ENCODE measurements at places on chromosomes 6 and 20.
A peak's percentile ranks its signal among the peaks of the same experiment; 100 is the strongest.

GRCh38 chr6:32173051-32173727 lies 2.7 kb downstream of the AGPAT1 start:
- no peak for DNase-seq

- DNase-seq = no peak
These were observed 251.8 kb upstream of the RUNX2 start for GRCh38 chr6:45076217-45076930.

- DNase-seq = peak; percentile 17
These were observed 548 bp downstream of the AGPAT4 start for GRCh38 chr6:161273274-161273751.

- no peak for DNase-seq
These were observed 13.7 kb downstream of the RBCK1 start for GRCh38 chr20:421685-422250.

DNA sequence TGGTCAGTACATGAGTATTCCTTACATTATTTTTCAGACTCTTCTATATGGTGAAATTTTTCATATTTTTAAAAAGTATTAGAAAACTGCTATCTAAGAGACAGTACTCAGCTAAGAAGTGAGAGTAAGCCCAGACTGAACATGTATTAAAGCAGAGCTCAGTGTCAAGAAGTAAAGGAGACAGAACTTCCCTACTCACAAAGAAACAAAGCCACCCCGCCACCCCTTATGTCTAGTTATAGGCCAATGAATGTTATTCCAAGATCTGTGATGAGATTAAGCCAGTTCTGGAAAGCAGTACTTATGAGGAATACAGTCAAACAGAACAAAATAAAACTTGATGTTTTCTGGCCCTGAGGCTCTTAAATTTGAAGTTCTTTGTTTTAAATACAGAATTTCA lies 114.5 kb downstream of the RNGTT start:
- no peak for DNase-seq

GRCh38 chr6:143127941-143128680 lies 67.4 kb downstream of the AIG1 start:
- no peak for DNase-seq

DNA sequence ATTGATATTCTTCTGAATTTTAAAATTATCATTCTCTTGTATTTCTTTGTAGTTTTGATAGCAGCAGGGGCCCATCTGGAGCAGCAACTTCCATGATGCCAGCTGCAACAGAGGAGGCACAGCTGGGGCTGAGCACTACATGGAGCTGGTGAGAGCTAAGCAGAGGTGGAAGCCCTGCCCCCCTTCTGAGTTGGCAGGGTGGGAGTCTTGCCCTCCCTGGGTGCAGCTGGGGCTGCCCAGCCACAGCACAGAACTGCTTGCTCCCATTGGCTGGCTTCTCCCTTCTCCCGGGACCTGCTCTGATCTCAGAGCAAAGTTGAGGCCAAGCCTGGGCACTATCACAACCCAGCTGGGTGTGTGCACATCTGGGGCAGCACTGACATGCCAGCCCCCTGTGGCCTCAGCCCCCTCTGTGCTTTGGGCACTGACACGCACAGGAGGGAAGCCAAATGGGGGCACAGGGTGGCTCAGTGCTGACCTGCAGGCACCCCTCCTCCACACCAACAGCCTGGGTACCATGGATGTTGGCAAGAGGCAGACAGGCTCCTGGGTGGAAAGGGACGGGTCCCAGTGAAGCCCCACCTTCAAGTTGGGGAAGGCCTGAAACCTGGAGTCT lies 69.1 kb upstream of the EYA4 start:
- DNase-seq = no peak

DNA sequence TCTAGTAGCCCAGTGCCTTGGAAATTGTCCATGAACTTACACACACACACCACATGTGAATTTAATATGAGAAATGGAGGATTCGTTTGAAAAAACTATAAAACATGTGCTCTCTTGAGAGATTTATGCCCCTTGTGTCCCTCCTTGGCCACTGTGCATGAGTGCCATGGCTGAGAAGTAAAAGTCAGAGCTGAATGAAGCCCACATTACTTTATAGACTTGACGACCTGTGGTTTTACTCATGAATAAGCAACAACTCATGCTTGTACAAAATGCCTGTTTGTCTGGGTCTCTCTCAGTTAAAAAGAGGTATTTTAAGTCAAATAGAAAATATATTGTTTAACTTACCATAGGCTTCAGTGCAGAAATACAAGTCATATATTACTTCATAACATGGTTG lies 102.7 kb downstream of the KCNQ5 start:
- DNase-seq = no peak

DNA sequence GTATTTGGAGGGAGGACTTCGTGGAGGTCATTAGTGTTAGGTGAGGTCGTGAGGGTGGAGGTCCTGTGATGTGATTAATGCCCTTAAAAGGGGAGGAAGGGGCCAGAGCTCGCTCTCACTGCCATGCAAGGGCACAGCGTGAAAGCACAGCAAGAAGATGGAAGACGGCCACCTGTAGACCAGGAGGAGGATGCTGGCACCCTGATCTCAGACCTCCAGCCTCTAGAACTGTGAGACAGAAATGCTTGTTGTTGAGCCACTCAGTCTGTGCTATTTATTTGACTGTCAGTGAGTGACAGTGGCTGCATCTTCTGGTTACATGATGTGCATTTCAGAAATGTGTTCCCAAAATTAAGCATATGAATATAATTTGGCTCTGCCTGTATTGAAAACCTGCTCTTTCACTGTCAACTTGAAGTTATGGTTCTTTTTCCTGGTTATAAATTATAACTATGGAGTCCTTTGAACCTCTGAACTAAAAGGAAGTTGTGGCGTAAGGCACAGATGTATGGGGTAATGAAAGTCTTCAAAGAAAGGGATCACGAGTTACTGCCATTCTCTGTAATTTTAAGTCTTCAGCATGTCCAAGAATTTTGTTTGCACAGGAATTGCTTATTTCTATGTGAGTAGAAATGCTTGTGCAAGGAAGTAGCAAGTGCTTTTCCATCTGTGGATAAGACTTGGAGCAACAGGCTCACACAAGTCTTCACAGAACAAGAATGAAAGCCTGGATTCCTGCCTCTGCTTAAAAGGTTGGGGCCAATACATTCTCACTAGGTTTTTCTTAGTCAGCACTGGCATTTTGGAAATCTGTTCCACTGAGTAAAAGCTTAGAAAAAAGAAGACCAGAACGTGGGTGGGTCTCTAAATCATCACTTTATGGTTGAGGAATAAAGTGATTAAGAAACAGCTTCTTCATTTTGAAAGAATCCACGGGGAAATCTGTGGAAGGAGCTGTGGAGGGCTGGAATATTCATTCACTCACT lies 10.3 kb downstream of the PPP1R14C start:
- DNase-seq = no peak

GRCh38 chr20:63738687-63739129 lies 868 bp upstream of the SLC2A4RG start:
- DNase-seq = no peak

- DNase-seq = no peak
These were observed 40.3 kb upstream of the PRND start for GRCh38 chr20:4681401-4681800.

- DNase-seq = no peak
These were observed 26.9 kb upstream of the MRPS18A start for GRCh38 chr6:43714311-43715055.

- DNase-seq = no peak
These were observed 280.0 kb upstream of the SPTLC3 start for GRCh38 chr20:12728782-12729181.

DNA sequence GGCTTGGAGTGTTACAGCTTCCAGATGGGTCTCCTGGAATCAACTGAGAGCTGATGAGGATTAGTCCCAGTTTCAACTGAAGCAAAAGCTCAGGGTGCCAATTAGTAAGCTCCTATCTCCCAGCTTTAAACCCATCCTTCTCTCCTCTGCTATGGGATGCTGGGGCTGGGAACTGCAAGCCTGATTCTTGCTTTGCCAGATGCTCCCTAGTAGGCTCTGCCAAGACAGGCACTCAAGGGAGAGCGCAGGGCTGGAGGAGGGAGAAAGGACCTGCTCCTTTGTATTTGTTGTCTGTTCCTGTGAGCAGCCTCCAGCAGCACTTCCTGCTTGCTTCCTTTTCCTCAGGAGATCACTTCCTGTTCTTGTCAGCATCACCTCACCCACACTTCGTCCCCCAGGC lies 309.7 kb downstream of the KIF16B start:
- no peak for DNase-seq

GRCh38 chr20:32462900-32463641 lies 104.9 kb downstream of the ASXL1 start:
- DNase-seq = no peak

- DNase-seq = no peak
These were observed 37.6 kb downstream of the ANKS1A start for GRCh38 chr6:34926655-34927054.

GRCh38 chr20:50014570-50015562 lies 32.1 kb downstream of the SNAI1 start:
- DNase-seq = no peak

DNA sequence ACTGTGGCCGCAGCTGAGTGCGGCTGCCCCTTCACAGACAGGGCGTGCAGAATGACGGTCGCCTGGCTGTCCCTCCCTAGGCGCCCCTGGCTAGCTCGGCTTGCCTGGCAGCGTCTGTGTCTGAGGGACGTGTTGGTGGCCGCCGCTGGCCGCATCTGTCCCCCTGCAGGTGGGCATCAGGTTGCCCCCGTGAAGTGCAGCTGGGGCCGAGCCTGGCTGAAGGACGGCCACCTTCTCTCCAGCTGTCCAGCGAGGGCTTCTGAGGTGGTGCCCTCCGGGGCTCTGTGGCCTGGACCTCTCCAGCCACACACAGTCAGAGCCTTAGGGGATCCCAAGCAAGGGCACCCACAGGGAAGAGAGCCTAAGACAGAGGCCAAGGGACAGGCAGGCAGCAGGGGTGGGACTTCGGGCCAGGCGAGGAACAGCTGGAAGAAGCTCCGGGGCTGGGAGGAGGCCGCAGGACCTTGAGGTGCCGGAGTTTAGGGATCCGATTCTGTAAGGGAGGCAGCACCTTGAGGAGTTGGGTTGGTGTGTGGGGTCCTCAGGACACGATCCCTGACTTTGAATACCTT lies 89.0 kb upstream of the EPB41L1 start:
- no peak for DNase-seq

GRCh38 chr6:39681674-39682121 lies 43.5 kb downstream of the KIF6 start:
- no peak for DNase-seq

- DNase-seq = no peak
These were observed 112.4 kb downstream of the SLX4IP start for GRCh38 chr20:10547276-10548114.

GRCh38 chr6:16635810-16636602 lies 125.3 kb downstream of the ATXN1 start:
- no peak for DNase-seq

GRCh38 chr6:147508866-147509608 lies 547 bp downstream of the SAMD5 start:
- DNase-seq = no peak

- DNase-seq = peak; percentile 79
These were observed at the start of gene UCKL1 for GRCh38 chr20:63955827-63956663. Gene UCKL1 (minus strand): TSS chr20:63956416. CDS start chr20:63956372, 44 bp downstream.

DNA sequence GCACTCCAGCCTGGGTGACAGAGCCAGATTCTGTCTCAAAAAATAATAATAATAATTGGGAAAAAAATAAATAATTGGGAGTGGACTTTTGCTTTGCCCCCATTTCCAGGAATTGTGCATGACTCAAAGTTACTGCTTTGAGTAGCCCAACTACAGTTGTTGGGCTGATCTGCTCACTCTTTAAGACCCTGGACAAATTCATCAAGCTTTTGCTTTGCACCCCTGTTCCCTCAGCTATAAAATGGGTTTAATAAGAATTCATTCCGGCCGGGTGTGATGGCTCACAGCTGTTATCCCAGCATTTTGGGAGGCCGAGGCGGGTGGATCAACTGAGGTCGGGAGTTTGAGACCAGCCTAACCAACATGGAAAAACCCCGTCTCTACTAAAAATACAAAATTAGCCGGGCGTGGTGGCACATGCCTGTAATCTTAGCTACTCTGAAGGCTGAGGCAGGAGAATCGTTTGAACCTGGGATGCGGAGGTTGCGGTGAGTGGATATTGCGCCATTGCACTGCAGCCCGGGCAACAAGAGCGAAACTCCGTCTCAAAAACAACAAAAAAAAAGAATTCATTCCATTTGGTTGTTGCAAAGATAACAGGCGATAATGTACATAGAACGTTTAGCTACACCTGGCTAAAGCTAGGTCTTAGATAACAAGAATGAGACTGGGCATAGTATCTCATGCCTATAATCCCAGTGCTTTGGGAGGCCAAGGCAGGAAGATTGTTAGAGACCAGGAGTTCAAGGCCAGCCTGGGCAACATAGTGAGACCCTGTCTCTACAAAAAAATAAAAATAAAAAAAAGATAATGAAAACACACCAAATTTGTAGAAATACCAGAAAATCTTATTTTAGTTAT lies 87.9 kb upstream of the ZNF217 start:
- no peak for DNase-seq

DNA sequence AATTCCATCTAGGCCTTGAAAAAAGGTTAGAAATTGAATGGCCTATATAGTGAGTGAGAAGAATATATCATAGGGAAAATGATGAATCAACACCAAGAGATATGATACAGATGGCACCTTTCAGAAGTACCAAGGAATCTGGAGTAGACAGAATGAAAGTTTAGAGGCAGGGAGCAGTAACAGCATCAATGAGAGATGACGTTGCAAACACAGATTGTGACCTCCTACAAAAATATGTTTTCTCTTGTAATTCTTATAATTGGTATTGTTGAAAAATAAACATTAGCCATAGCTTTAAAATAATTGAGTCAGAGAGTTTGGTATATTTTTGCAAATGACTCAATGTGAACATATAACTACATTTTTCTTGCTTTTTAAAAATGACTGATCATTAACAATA lies 1223.1 kb upstream of the GJE1 start:
- no peak for DNase-seq

DNA sequence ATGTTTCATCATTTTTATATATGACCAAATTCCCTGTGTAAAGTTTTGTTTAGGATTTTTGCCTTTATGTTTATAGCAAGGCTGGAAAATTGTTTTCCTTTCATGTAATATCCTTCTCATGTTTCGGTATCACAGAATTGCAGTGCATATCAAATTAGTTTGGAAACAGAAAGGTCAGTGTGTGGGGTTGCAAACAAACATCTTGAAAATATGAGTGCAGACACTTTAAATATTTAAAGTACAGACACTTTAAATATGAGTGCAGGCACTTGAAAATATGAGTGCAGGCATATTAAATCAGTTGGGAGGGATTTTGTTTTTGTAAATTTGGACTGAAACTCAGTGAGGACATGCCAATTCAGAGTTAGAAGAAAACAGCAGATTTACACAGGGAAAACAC lies 6.5 kb downstream of the SLPI start:
- no peak for DNase-seq

- DNase-seq = no peak
These were observed 201.3 kb upstream of the EXOC2 start for GRCh38 chr6:894274-894673.

- no peak for DNase-seq
These were observed 111.0 kb upstream of the FRMD1 start for GRCh38 chr6:168190014-168190405.

DNA sequence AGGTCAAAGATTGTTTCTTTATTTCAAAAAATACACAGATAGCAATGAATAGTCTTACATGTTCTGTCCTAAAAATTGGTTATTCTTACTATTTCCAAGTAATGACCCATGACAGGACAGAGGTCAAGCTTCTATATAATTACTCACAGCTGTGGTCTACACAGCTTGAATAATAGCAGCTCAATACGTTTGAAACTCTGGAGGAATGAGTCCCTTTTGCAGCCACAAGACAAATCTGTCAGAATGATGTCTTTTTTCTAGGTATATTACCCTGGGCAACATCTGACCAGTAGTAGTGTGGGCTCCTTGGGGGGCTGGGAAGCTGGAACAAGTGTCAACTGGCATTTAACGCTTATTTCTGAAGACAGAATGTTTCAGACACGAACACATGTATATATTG lies 84.9 kb upstream of the HTR1B start:
- DNase-seq = no peak

- no peak for DNase-seq
These were observed 52.4 kb downstream of the SCAND1 start for GRCh38 chr20:35901678-35902544.
